ENCODE measurements at places on chromosomes 6 and 20.

GRCh38 chr6:130313206-130313605, 52.6 kb upstream of the TMEM200A start:
- DNase-seq: no peak

GRCh38 chr6:80921861-80922460, 815.5 kb downstream of the BCKDHB start:
- DNase-seq: no peak

- DNase-seq: no peak
These were observed 7.6 kb downstream of the GSS start for GRCh38 chr20:34948030-34948429.

DNA sequence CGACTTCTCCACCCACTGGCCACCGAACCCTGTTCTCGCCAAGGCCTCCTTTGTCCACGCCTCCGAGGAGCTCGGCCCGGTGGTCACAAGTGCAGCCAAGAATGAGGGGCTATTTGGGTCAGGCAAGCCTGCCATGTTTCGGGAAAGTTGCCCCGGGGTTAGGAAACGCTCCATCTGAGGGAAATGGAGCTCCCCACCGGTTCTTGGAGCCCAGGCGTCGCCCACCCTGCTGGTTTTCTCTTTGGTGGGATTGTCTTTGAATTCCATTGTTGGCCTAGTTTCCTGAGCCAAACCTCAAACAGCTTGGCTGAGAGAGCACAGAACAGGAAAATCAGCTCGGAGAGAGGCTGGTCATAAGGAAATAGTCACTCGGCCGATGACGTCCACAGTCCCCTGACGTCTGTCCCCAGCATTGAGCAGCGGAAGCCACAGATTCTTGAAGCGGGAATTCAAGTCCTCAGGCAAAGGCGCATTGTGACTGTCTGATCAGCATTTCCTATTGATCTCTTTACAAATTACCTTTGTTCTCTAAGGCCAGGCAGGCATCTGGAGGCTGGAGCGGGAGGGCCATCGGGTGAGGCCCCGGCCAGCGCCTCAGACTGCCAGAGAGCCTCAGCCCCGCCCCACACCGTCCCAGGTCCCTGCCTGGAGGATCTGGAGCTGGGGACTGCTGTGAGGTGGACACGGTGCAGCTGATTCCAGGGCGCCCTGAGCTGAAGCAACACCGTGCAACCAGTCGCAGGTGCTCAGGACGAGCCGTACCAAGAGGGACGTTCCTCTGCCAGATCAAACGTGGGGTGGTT, 138.6 kb downstream of the DLL1 start:
- no peak for DNase-seq

- no peak for DNase-seq
These were observed 767.8 kb downstream of the TFAP2A start for GRCh38 chr6:9647071-9647445.

GRCh38 chr6:14265049-14266021, 147.8 kb downstream of the CD83 start:
- no peak for DNase-seq

- no peak for DNase-seq
These were observed 337 bp downstream of the ESF1 start for GRCh38 chr20:13784271-13784892.

DNA sequence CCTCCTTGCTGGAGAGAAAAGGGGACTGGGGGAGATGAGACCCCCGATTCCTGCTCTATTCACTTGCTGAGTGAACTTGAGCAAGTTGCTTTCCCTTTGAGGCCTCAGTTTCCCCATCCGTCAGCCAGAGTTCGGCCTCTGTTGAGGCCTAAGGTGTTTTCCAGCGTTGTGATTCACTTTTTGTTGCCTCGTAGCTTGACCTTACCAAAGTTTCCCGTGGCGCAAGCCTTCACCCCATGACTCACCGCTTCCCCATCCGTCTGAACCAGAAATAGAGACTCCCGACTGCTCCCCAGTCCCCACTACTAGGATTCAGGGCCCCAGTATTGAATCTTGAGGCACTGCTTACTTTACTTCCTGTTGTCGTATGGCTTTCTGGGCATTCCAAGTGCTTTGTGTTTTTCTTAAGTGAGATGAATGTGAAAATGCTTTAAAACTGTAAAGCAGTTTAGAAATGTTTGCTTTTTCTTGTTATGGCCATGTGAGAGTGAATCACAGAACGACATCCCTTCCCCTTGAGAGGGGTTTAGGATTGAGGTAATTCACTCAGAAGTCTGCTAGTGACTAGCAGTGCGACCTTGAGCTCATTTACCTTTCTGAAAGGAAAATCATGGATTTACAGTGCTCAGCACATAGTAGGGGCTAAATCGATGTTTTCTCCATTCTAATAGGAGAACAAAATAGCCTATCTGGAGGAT, 1.2 kb downstream of the CHMP4B start:
- peak; percentile 75 for DNase-seq

- no peak for DNase-seq
These were observed 569.8 kb downstream of the QKI start for GRCh38 chr6:163984124-163984936.

GRCh38 chr6:24568683-24569082, 73.9 kb downstream of the ALDH5A1 start:
- DNase-seq: no peak

GRCh38 chr6:115863211-115863610, 197.5 kb downstream of the FRK start:
- DNase-seq: no peak
